Left kidney (tissue), 8 donors: ENCODE measurements at places on chromosomes 1 and 21. TPM values are rescaled to one million over a fixed set of nuclear protein-coding genes. Genes with fewer than 3 reads are reported as not detected.

Gene DLGAP3
- 1.9 TPM for polyA plus RNA-seq

DNA sequence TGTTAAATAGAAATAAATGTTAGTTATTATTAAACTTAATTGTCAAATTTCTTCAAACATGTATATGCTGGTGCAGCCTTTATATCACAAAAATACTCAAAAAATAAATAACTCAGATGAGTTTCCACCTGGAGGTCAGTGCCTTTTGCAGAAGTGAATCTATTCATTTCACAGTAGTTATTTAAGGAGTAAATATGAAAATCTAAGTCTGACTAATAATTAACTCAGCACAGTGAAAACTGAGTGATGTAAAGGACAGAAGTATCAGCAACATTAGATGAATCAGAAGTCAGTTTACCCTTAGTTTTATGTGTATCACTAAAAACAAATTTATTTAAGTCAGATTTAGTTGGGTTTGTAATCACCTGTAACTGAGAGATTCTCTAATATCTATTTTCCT is 2135.4 kb downstream of the MRPL39 start:
- DNase-seq: no peak

- DNase-seq: no peak
Measured at GRCh38 chr1:3915551-3916121, 15.6 kb upstream of the C1orf174 start.

GRCh38 chr1:102693345-102693744 is 415.0 kb downstream of the COL11A1 start:
- no peak for DNase-seq

GRCh38 chr1:232476538-232476950 is 153.4 kb downstream of the SIPA1L2 start:
- DNase-seq: no peak

Gene S100A14
- polyA plus RNA-seq: 16.8 TPM

GRCh38 chr1:119564548-119564947 is 57.5 kb downstream of the HSD3B1 start:
- DNase-seq: no peak

DNA sequence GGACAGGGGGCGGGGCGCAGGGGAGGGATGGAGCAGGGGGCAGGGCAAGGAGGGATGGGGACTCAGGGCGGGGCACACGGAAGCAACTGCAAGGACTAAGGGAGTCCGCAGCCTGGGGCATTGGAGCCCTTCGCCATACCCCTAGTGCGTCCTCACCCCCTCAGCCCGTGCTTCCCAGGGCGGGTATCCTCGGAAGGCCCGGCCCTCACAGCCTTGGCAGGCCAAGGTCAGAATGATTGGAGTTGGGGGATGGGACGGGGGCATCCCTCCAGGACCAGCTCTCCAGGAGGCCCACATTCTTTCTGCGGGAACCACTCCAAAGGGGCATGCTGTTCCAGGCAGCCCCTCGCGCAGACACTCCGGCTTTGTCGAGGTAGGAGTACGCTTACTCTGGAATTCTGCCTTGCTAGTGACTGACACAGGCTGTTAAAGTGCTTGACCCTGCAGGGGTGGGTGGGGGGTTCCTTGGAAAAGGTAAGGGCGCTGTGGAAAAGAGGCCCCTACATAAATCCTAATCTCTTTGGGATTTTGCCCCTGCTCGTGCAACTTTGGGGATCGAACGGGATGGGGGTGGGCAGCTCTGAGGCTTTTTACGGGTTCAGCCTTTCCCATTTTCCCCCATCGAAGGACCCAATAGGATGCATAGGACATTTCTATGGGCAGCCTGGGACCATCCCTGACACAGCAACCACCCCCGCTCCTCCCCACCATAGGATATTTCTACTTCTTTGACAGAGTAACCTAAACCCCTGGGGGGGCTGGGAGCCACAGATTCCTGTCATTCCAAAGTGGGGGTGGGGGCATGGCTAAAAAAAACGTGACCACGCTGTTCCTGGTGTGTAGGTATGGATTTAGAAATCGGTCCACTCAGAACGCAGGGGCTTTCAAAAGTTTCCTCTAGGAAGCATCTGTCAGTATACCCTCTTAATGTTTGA is 738 bp upstream of the TRIM11 start:
- DNase-seq: no peak

DNA sequence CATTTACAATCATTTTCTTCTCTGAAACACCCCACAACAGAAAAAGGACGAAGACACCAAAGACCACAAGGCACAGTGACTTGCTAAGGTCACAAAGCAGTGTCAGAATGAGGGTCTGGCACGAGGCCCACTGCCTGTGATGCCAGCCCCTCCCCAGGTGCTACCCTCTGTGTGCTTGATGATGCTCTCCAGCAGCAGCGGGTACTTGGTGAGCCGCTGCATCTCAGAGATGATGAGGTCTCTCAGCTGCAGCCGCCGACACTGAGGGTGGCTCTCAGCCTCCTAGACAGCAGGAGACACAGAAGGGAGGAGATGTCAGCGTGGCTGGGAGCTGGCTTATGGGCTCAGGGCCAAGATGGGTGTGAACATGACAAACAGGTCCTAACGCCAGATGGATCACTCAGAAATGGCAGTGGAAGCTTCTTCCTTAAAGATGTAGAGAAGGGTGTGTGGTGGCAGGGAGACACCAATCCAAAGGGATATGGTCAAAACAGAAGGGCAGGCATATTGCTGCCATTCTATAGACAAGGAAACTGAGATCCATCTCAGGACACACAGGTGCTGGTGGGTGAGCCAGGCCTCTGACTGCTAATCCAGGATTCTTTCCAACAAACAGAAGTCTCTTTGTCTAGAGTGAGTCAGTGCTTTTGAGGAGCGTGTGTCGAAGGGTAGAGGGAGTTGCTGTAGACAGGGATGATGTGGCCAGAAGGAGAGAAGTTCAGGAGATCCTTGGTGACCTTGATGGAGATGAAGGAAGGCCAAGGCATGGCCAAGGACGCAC is 25.6 kb downstream of the LRRC71 start:
- DNase-seq: no peak

GRCh38 chr1:154419620-154420571 is 14.8 kb downstream of the IL6R start:
- DNase-seq: no peak

DNA sequence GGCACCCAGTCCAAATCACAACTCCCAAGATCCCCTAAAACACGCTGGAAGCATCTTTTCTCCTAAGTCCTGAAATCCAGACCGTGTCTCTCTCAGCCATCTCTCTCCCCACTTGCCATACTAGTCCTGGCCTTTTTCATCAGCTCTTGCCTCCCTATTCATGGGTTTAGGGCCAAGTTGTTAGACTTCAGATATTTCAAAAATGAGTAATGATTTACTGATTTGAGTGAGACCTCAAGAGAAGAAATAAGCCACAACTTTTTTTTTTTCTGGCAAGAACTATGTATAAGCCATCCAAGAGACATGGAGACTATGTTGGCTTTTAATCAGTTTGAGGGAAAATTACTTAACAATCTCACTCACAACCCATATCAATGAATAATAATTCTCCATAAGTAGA is 62.5 kb downstream of the TBX15 start:
- no peak for DNase-seq

DNA sequence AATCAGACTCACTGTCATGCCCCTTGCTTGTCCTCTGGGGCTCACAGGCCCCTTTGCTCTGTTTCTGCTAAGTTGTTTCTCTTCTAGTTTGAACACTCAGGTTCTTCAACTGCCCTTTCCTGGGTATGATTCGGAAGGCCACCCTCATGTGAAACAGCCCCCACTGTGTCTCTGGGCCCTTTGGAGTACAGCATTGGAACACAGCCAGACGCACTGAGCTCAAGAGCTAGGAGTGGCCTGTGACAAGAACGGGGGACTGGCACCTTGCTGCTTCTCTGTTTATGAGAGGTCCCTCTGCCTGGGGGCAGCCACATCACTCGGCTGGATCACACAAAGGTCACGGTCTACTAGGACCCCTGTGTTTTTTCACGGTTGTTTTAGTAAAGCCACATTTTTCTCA is 114.4 kb upstream of the ZC3H12A start:
- no peak for DNase-seq

GRCh38 chr1:161905269-161905884 is 118.3 kb downstream of the OLFML2B start:
- DNase-seq: no peak

DNA sequence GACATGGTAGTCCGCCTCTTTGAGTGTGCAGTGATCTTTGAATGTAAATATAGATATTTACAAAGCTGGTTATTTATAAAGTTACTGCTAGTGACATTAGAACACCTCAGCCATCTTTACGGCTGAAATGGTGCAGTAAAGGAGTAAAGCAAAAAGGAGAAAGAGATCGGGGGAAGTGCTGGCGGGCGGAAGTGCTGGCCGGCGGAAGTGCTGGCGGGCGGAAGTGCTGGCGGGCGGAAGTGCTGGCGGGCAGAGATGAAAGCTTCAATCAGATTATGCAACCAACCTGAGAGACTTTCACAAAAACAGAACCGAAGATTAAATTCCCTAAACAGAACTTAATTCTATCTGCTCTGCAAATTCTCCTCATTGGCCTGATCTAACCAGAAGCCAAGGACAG is 1.4 kb upstream of the OR14A16 start:
- no peak for DNase-seq

DNA sequence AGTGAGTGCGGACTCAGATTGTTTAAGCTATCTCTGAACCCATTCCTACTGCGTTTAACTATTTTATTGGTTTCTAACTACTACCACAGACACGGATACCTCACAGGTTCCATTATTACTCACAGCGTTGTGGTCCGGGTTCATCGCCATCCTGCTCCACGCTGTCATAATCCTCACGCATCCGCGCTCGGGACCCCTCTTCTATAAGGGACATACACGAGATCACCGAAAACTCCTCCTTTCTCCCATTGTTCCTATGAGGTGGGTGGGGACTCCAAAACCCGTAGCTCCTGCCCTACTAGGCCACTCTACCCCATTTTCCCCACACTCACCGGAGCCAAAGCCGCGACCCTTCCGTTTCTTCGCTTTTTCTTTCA is 610 bp downstream of the RBM8A start:
- peak; percentile 31 for DNase-seq

Gene PLEKHN1
- polyA plus RNA-seq: 0.20 TPM

Gene BATF3
- 0.88 TPM for polyA plus RNA-seq

- no peak for DNase-seq
Measured at GRCh38 chr1:214634267-214634666, 31.3 kb downstream of the CENPF start.

GRCh38 chr1:230753586-230754251 is 6.5 kb downstream of the CAPN9 start:
- peak; percentile 62 for DNase-seq

DNA sequence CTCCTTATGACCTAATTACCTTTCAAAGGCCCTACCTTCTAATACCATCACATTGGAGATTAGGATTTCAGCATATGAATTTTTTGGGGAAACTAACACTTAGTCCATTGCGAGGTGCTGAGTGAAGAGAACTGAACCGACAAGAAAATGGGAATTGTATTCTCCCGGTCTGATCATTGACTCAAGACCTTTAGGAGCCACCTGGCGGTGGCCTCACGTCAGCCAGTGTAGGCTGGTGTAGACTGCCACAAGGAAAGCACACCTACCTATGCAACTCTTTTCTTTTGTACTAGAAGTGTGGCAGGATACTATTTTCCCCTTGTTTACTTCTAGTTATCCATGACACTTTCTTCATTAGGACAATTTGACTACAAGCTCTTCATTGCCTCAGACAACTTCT is 333.5 kb upstream of the B3GALT2 start:
- DNase-seq: no peak

DNA sequence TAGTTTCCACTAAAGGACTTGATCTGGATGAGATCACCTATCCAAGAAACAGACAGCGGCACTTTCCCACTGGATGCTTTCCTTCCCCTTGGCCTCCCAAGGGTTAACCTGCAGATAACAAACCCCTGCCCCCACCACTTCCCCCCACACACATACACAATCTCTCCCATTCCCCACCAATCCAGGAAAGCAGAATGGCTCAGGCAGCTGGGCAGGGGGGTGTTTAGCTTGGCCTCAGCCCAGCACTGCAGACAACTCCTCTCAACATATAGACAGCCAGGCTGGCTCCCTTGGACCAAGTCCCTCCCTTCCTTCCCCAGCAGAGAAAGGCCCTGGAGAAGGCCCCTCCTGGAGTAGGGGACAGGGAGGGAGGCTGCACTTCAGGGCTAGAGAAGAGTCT is 24.6 kb downstream of the PLEKHA6 start:
- no peak for DNase-seq

- DNase-seq: no peak
Measured at GRCh38 chr21:27212441-27212840, 245.6 kb upstream of the ADAMTS5 start.

GRCh38 chr1:45044916-45045315 is 32.9 kb downstream of the UROD start:
- DNase-seq: no peak

GRCh38 chr1:31617916-31618746 is 642 bp downstream of the HCRTR1 start:
- DNase-seq: peak; percentile 65

- DNase-seq: no peak
Measured at GRCh38 chr21:44368711-44369446, 15.5 kb downstream of the TRPM2 start.

- no peak for DNase-seq
Measured at GRCh38 chr1:180192172-180192571, 37.5 kb downstream of the QSOX1 start.

DNA sequence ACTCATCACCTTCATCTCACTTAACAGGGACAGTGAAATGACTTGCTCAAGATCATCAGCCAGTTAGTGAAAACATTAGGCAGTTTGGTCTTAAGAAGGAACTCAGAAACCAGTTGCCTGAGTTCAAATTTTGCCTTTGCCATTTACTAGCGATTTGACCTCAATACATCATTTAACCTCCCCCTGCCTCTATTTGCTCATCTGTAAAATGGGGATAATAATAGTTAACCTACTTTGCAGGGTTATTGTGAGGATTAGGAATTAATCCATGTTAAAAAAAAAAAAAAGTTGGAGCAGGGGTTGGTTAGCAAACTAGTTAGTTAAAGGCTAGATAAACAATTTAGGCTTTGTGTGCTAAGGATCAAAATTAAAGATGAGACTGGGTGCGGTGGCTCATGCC is 10.6 kb upstream of the TACSTD2 start:
- no peak for DNase-seq

- no peak for DNase-seq
Measured at GRCh38 chr1:21724570-21724969, 55.4 kb upstream of the RAP1GAP start.

Gene SYDE2
- 12.9 TPM for polyA plus RNA-seq

GRCh38 chr21:38506661-38507281 is 8.5 kb upstream of the ERG start:
- DNase-seq: no peak

Gene GNAT2
- not detected for polyA plus RNA-seq

Gene ZNF678
- 16.9 TPM for polyA plus RNA-seq

- DNase-seq: no peak
Measured at GRCh38 chr1:181608948-181609347, 125.6 kb downstream of the CACNA1E start.

Gene TAS1R1
- not detected for polyA plus RNA-seq

GRCh38 chr1:24935615-24936484 is 5.8 kb upstream of the RUNX3 start:
- no peak for DNase-seq

DNA sequence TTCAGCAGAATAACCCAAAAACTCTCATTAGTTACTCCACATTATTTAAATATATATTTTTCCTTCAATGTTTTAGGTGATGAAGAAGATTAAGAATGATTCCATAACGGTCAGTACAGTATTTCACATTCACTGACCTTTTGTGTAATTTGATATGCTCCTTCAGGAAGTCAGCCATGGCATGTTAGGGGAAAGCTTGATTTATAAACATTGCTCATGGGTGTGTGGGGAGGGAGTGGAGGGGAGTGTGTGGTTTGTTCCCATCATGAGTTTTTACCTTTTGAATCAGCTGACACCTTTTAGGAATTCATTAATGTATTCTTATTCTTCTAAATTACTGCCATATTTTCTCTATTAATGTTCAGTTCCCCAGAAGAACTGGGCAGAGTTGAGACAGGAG is 240.2 kb downstream of the ATG4C start:
- DNase-seq: no peak
